ENCODE measurements at places on chromosomes 1 and 21.

DNA sequence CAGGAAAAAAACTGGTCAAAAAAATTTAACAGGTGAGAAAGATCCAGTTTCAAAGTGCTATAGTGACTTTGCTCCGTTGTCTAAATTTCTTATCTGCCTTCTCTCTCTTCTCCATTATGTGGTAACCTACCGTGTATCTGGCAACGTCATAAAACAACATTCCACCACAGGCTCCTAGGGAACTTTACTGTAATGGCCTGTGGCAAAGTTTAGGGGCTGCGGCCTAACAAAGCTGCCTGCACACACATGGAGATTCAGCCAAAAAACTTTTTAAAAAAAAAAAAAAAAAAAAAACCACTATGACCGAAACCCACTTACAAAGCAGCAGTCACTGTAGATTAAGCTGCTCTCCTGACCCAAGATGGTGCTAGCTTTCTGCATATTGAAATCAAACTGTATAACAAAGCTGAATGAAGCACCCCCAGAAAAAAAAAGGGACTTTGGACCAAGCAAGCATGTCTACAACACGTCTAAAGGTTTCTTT, 202.6 kb downstream of the SLC45A1 start:
- DNase-seq = no peak

DNA sequence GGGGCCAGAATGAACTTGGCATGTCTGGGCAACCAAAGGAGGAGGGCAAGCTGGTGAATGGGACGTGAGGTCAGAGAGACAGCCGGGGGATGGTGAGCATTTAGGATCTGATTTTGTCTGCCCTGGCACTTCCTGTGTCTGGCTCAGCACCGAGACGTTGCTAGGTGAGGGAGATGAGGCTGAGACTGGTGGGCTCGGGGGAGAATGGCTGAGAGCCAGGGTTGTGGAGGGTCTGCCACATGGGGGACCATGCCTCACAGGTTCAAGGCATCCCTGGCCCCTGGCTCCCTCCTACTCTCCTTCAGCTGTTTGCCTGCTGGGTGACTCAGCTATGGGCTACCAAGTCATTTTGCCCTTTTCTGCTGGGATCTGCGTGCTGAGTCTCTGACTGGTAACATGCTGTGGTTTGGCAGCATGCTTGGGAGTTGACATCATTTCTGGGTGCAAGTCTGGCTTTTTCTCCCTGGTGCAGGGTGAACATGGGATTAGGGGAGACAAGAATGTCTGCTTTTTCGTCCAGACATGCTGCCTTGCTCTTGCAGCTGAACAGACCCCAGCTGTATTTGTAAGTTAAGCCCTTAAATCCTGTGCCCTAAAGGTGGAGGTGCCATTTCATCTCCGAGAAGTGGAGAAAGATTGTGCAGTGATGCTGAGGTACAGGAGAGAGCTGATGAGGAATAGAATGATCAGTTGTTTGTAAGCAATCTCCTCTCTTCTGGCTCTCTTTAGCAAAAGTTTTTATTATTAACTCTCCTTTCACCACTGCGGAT, 17.6 kb downstream of the GALNT2 start:
- DNase-seq = peak; percentile 99

GRCh38 chr1:109274533-109275476, 8.1 kb downstream of the PSRC1 start:
- DNase-seq = peak; percentile 50

- no peak for DNase-seq
Observed at GRCh38 chr1:9449110-9449627, 90.1 kb upstream of the SLC25A33 start.

- DNase-seq = no peak
Observed at GRCh38 chr1:111864862-111865261, 109.2 kb downstream of the DDX20 start.

DNA sequence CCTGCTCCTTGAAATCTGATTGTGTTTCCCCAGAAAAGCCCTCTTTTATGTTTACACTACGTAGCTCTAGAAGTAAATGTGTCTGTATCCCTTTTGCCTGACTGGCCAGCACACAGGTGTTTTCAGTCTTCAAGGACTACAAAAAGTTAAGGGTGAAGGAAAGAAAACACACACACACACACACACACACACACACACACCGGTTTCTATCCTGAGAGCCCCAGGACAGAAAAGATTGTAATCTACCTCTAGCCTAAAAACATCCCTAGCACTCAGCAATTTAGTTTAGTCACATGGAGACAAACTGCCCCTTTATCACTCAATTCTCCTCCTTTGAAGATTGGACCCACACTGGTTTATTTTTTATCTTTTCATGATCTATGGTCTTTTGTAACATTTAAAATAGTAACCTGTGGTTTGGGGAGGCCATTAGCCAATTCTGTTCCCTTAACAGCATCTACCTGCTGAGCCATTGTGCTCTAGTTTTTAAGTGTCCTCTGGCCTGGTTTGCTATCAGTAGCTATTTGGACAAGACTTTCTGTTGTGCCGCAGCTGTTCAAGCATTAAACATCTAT, 15.8 kb upstream of the TRIM45 start:
- DNase-seq = no peak

DNA sequence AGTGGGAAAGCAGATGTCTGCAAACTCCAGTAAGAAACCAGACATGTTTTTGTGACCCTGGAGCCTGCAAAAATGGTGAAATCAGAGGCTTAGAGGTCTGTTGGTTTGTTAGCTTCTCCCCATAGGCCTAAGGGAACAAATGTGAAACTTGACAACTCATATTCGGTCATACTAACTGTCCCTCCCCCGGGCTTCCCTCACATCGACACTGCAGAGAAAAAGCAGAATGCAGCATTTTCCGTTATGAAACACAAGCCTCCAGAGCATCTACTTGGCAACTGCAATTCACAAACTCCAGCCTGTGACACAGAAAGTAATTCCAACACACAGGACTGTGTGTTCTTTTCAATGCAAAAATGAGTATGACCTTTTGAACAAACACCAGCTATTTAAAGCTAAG, 3.7 kb downstream of the KCNA2 start:
- DNase-seq = no peak

DNA sequence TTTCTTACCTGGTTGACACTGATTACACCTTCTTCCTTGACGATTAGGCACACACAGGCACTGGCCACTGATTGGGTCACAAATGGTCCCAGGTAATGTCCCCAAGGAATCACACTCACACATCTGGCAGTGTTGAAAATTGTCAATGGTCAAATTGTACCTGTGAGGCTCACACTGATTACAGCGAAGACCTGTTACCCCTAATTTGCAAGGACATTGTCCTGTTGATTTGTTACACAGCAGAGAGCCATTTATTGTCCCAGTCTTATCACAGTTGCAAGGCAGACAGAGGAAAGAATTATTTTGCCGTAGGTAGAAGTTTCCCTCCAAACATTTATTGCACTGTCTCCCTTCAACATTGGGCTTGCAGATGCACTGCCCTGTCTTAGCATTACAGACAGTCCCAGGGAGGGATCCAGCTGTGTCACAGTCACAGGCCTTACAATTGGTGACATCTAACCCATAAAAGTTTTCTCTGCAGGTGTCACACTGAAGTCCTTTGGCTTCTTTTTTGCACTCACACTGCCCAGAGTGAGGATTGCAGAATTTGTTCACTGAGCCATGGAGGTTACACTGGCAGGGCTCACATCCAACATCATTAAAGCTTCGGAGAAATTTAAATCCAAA, 176.6 kb downstream of the USH2A start:
- no peak for DNase-seq

DNA sequence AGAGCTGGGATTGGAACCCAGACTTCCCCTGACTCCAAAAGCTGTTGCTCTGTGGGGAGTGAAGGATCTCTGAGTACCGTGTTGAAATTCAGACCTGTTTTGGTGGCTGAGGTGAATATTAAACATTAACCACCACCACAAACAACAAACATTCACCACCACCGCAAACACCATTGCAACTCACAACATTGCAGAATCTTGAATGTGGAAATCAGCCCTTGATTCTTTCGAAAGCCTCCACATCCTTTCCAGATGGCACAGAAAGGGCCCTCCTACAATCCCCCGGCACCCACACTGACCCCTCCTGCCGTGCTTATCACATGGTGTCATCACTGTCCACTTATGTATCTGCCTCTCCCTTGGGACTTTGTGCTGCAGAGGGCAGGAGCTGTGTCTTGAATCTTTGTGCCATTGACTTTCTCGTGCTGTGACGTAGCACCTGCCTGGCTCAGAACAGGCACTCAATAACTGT, 1.4 kb downstream of the CDA start:
- no peak for DNase-seq

GRCh38 chr1:68201546-68202238, 30.6 kb downstream of the WLS start:
- DNase-seq = no peak

- DNase-seq = no peak
Observed at GRCh38 chr1:212946872-212947271, 3.5 kb upstream of the VASH2 start.

GRCh38 chr1:18646786-18647410, 16.3 kb downstream of the PAX7 start:
- DNase-seq = no peak

DNA sequence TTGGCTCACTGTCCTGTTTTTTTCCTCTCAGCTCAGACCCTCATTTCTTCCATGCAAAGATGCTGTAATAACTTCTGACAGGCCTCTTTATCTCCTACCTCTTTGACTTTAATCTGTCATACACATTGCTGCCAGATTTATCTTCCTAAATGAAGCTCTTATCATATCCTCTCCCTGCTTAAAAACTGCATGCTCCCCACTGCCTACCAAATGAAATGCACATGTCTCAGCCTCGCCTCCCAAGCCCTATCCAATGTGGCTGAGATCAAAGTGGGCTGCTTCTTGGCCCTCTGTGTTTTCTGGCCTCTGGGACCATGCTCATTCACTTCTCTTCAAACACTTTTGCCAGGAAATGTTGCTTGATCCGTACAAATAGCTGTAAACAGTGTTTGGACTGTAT, 38.3 kb downstream of the IRF2BP2 start:
- no peak for DNase-seq

DNA sequence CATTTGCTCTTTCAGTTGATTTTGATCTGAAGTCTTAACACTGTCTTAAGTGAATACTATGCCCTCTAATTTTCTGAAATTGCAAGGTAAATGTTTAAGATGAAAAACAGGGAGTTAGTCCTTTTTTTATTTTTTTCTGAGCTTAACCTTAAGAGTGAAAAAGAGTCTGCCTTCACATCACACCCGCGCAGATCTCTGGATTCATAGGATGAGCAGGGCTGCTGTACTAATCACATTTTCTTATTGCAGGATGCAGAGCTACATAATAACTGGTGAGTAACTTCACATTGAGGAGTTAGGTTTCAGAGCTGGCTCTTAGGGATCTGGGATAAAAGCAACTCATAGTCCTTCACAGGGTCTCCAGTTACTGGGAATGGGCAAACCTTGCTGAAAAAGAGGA, 188.7 kb upstream of the ATP1B1 start:
- no peak for DNase-seq

GRCh38 chr1:60428127-60428526, 354.6 kb upstream of the C1orf87 start:
- no peak for DNase-seq

- no peak for DNase-seq
Observed at GRCh38 chr1:81679942-81680341, 120.8 kb upstream of the ADGRL2 start.

DNA sequence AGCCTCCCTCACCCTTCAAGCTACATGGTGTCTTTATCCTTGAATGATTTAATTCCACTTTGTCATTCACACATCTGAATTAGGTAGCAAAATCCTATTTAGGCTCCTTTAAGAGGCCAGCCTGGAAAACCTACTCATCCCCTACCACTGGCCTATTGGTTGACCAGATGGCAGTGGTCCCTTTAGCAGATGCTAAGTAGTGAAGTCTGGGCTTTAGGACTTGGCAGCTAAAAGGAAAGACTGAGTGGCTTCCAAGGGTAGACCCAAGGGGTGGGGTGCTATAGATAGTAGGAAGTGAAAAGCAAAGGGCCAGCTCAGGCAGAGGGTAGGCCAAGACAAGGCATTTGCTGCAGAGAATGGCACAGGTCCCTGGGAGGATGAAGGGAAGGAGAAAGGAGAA, 46.6 kb downstream of the KCNJ6 start:
- no peak for DNase-seq

DNA sequence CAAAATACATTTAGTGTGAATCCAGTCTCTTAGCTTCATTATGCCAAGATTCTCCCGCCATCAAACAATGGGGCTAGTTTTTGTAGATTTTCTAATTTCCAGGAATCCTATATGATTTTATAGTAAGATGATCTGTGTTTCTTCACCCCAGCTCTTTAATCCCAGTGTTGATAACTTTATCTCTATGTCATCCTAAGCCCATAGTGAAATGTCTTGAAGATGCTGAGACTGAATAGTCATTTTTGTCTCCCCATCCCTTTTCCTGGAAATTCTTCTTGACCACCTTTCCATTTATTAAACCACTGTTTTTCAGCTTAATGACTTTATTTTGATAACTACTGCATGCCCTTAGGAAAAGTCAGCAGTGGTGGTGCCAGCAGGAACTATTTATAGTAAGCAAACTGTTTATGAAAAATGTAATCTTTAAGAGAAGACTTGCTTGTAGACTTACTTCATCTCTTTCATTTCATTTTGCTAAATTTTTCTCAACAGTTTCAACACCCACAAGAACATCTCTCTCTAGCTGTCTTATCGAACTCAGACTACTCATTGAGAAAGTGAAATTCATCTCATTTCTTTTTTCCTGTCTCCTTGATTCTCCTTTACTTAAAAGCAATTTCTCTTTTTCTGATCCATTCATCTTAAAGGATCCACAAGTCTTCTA, 116.6 kb downstream of the NTMT2 start:
- DNase-seq = no peak

GRCh38 chr1:97159342-97159741, 437.8 kb downstream of the PTBP2 start:
- no peak for DNase-seq

DNA sequence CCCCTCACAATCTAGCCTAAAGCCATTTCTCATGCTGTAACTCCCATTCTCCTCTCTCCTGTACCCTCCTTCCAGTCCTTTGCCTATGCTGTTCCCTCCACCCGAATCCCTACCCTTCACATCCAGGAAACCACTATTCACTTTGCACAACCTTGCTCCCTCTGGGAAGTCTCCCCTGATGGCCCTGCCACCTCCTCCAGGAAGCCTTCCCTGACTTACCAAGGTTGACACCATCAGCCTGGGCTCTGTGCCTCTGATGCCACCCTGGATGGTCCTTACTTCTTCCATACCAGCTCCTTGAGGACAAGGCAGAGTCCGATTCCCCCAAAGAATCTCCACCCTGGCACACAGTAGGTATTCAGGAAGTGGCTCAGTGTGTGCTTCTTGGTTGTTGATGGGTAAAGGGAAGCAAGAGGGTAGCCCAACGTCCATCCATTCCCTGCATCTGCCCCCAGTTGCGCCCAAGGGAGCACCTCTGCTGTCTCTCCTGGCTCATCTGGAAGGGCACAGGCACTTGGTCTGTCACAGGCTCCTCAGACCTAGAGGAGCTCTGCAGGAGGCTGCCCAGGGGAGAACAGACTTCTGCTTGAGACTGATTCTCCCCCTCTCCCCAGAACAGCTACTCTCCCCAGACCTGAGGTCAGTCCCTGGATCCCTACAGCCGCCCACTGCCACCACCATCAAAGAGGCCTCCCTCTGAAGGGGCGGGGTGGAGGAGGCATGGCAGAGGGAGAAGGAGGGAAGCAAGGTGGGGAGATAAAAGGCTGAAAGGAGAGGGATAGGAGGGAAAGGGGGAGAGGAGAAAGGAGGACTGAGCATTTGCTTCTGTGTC, 36.1 kb upstream of the ZC3H12A start:
- DNase-seq = no peak
